ENCODE measurements at places on chromosomes 2 and 18.

- DNase-seq = no peak
Observed at GRCh38 chr18:63316612-63317555, 2.7 kb downstream of the BCL2 start.

DNA sequence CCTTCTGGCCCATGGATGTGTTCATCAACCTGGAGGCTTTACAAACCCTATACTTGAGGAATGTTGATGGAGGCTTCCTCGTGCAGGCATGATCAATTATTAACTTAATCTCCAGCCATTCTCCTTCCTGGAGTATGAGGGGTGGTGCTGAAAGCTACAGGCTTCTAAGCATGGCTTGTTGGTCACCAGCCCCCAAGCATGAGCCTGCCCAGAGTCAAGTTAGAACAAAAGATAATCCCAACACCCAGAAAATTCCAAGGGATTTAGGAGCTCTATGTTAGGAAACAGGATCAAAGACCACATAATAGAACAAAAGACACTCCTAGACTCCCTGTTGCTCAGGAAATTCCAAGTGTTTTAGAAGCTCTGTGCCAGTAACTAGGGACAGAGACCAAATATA, 63.1 kb downstream of the FAM171B start:
- DNase-seq = no peak

DNA sequence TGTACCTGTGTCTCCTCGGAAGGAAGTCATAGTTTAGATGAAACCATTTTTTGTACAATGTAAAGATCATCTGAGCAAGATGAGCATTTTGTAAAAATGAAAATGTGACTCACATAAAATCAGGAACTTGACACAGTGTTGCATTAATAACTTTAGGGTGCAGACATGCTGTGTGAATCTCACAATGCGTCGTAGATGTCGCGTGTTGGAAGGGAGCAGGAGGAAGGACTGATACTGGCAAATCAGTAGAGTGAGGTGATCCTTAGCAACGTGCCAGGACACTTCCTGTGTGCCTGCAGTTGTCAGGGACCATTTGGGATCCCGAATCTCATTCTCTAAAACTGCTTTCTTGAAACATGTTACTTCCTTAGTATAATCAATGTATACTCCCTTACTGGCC, 103.1 kb downstream of the SH3BP4 start:
- no peak for DNase-seq

GRCh38 chr2:111157798-111158197, 37.1 kb downstream of the BCL2L11 start:
- DNase-seq = no peak

DNA sequence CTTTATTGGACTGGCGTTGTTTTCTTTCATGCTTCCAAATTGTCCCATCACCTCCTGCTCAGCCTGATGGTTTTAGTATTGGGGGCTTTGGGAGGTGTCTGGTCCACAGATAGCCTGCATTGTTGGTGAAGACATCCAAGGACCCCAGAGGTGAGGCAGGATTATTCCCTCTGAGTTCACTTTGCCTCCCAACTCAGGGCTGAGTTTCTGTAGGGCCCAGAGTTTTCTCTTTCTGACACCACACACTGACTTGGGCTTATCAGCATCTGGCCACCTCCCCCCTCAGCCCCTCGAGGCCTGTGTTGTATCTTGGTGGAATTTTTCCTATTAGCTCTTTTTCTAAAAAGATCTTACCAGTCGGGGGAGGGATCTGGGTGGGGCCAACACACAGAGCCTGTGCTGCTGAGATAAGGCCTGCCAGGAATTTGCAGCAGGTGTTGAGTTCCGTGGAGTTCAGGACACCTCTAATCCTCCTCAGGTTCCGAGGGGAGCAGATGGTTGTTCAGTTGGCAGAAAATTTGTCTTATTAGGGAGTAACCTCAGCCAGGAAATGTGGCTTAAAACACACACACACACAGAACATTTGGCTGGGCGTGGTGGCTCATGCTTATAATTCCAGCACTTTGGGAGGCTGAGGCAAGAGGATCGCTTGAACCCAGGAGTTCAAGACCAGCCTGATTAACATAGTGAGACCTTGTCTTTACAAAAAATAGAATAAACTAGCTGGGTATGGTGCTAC, 7.3 kb downstream of the EMILIN2 start:
- no peak for DNase-seq

GRCh38 chr2:114076961-114077360, 187.1 kb downstream of the ACTR3 start:
- no peak for DNase-seq

DNA sequence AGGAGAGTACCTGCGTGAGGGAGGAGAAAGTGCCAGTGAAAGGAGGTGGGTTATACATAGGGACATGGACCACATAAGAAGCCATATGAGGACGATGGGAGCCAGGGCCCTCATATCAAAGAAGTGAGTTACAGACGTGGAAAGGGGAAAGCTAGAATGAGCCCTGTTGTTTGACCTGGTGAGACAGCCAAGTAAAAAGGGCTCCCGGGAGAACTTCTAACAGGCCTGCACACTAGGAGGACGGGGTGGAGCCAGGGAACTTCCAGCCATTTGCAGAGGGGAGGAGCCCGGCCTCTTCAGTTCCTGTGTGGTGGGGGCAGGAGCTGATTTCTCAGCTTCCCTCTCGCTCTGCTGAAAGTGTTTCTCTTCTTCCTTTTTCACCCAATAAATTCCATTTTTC, 84.1 kb upstream of the SLC66A3 start:
- DNase-seq = peak; percentile 2

DNA sequence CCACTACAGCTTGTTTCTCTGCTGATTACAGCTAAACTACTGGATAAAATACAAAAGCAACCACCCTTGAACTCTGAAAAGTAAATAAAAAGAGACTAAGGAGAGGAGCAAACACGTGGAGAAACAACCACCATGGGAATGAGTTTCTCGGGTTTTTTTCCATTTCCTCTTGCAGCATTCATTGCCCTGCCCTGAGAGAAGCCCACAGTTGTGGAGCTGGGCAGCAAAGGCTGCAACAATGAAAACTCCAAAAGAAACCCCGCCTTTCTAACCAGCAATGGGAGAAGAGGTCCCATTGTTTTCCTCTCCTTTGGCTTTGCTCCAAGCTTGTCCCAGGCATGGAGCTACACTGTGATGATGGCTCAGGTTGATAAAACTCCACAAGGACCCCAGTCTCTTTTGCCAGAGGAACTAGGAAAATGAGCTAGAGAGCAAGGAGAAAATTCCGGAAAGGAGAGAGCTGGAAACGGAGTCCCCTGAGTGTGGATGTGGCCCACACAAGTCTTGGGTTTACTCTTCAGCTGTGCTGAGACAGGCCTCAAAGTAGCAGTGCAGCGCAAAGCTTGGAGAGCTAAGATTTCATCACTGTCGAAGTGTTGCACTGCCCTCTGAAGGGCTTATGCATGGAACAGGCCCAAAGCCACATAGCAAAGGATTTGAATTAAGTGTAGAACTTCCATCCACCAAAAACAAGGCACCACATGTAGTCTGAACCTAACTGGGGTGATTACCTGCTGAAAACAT, 20.9 kb downstream of the NAPG start:
- DNase-seq = no peak

GRCh38 chr2:99695130-99695943, 205.5 kb upstream of the REV1 start:
- DNase-seq = no peak

DNA sequence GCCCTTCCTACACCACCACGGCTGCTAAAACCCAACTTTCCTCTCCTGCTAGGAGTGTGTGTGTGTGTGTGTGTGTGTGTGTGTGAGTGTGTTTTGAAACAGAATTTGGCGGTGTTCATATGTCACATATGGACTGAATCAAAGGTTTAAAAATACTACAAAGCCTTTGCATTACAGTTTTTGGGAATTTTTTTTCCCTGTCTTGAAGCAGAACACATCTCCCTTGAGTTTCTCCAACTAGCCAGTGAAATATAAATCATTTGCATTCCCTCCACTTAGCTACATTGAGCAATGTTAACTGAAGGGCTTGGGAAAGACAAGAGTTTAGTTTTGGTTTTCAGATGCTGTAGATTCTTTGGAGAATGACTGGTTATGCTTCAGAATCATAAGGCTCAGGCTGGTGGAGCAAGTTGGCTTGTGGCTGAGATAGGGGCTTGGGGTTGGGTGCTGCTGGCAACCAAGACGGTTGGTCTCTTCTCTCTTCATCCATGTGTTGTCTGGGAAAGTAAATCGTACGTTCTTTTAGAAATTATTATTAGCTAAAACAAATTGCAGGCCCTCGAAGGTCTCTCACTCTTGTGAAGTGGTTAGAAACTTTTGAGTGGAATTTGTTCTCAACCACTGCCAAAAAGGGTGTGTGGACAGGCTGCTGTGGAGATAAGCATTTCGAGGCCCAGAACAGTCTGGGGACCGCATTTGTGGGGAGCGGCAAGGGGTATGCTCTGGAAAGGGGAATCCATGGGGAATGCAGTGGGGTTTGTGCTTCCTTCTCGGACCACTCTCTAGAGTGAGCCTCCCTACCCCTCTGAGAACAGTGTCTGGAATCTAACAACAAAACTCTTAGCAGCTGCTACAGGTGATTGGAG, 1.4 kb downstream of the NRP2 start:
- no peak for DNase-seq

GRCh38 chr2:226446406-226447001, 353.1 kb downstream of the IRS1 start:
- DNase-seq = no peak

DNA sequence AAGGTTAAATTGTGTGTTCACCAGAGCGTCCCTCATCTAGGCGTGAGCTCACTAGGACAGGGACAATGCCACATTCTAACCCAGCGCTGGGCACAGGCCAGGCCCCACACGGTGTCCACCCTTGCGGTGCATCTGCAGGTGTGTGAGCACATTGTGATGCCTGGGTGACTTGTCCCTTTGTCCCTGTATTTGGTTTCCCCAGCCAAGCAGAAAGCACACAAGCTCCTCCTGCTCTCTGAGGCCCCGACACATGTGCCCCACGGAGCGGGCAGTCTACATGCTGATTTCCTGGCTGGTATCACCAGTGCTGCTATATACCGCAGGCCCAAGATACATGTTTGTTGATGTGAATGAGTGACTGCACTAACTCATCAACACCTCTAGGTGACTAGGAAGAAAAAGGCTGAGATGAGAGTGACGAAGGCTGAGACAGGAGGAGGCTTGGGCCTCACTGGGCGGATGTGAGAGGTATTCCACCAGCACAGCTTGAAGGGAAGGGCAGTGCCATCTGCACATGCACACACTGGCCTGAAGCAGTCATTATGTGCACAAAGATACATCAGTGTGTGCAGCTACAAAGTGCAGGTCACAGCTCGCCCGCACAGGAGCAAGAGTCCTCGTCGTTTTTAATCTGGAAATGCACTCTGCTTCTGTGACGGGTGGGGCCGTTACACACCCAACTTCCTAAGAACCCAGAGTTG, 205.9 kb downstream of the EIPR1 start:
- DNase-seq = no peak

GRCh38 chr2:226865710-226866109, 29.9 kb downstream of the RHBDD1 start:
- DNase-seq = no peak

- DNase-seq = no peak
Observed at GRCh38 chr2:217316743-217317142, 456.9 kb upstream of the TNP1 start.

DNA sequence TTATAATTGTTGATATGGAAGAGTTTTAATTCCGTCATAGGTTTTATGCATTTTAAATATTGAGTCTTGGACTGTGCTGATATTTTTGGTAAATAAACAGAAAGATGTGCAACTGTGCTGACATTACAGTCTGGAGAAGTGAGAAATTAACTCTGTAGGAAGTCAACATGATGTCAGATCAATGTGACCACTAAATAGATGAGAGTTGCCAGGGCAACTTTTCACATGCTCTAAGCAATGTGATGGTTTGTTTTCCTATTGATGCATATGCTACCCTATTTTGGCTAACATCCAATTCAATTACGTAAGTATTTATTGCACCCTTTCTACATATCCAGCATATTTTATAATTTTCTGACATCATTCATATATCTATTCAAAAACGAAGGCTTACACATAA, 1109.3 kb downstream of the TSN start:
- DNase-seq = no peak

- DNase-seq = no peak
Observed at GRCh38 chr2:133821107-133821760, 253.0 kb upstream of the NCKAP5 start.

GRCh38 chr18:3703732-3704176, 253.8 kb downstream of the TGIF1 start:
- peak; percentile 71 for DNase-seq

DNA sequence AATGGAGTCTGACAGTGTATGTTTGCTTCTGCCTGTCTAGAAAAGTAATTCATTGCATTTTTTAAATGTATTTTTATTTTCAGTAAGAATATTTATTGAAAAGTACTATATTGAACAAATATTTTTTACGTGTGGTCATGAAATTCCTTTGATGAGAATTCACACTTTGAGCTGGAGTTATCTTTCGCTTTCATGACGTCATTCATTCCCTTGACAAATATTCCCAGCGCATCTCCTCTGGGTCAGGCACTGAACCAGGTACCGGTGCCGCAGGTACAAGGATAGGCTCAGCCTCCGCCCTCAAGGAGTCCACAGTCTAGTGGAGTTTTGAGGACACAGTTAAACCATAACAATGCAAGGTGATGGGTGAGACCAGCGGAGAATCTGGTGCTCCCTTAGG, 60.2 kb downstream of the GNAL start:
- DNase-seq = no peak

DNA sequence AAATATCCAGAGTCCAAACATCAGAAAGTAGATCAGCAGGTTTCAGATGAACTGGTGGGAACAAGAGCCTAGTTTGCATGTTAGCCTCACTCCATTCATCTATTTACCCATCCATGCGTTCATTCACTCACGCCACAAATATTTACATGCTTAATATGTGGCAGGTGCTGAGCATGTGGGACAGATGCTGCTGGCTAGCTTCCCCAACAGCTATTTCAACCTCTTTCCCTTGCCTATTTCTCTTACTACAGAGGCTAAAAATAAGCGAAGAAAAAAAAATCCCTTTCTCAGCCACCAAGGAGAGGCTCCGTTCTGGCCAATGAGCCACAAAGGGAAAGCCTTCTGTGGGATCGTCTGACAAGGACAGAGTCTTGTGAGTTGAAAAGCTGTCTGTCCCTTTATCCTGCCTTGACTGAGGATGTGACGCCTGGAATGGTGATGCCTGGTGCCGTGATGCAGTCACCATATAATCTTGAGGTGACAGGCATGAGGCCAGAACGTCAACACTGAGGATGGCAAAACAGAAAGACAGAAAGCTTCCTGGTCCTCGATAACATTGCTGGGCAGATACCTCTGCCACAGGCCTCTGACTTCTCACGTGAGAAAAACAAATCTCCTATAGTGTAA, 78.2 kb downstream of the KCTD1 start:
- DNase-seq = no peak

DNA sequence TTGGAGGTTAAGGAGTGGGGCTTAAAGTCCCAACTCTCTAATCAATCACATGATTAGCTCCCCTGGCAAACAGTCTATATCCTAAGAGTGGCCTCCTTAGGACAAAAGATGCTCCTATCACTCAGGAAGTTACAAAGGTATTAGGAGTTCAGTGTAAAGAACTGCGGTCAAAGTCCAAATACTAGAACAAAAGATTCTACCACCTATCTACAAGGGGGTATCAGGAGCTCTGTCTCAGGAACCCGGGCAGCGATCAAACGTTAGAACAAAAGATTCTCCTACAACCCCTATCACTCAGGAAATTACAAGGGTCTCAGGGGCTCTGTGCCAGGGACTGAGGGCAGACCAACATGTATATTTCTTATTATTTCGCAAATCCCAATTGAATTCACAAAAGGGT, 58.0 kb downstream of the DTNB start:
- DNase-seq = peak; percentile 63
